Occipital lobe (tissue), 3 donors: ENCODE measurements at places on chromosomes 7 and 10.

DNA sequence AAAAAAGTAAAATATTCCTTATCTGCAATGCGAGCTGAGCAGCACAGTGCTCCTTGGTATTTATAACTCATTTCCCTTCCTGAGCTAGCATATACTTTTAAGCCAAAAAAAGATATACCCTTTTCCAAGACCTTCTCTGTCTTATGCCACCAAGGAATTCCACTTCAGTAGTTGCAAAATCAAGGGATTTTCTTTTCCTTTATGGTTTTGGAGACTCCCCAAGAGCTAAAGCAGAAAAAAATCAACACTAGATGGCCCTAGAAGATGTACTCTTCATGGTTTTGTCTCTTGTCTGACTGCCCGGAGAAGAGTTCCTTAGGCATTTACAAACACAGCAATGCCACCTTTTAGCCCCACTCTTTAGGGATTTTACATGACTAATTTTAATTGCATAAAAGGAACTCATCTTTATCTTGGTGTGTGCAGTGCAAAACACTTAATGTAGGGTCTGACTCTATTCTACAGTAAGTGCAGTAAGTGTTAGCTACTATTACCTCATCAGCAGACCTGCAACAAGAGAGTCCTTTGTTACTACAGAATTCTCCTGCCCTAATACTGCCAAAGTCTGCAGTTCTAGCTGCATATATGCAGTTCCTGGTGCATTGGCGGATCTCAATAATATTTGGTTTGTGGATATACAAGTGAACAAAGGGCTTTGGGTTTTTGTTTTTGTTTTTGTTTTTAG is 443.3 kb downstream of the GFRA1 start:
- DNase-seq, result no peak

GRCh38 chr10:86586516-86586915 is 64.9 kb upstream of the WAPL start:
- DNase-seq, result peak; percentile 33

DNA sequence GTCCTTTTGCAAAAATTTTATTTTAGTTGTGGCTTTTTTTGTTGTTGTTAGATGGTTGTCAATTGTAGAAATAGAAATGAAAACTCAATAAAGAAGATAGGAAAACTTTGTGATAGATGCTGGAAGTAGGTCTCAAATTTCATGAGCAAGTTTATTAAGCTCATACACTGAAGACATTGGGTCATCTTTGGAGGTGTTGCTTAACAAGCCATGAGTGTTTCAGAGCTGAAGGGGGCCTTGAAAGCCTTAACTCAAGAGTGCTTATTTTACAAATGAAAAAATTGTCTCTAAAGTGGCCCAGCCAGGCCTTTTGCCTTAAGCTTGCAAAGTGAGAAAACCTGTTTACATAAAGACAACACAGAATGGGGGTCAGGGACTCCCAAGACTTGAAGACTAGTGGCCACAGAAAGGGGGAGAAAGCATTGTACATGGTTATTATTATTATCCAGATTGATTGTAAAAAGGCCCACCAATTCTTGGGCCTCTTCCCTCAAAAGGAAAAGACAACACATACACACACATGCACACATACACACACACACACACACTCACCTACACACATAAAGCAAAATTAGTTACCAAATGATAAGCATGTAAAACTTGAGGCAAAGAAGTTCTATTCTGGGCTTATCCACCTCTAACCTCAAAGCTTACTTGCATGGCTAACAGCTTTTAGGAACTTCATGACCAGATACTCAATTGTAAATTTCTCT is 49.7 kb upstream of the GLCCI1 start:
- no peak for DNase-seq

DNA sequence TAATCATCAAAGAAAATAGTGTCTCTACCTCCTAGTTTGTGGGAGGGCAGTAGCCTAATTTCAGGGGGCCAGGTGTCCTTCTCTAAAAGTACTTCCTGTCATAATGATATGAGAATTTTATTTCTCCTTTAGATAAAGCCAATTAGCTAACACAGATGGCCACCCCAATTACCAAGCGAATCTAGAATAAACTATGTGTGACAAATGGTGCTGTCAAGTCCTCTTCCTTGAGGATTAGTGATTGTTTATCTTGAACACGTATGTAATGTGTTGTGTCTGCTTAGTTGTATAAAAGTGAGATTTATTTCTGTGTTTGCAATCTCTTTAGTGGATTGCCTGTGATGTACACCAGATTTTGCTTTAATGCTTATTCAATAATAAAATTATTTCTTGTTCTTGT is 1120.0 kb downstream of the SORCS1 start:
- DNase-seq, result no peak

- no peak for DNase-seq
Measured at GRCh38 chr7:28350662-28351061, 61.7 kb upstream of the CREB5 start.

- DNase-seq, result no peak
Measured at GRCh38 chr10:46233181-46233580, 53.6 kb upstream of the ANTXRL start.

DNA sequence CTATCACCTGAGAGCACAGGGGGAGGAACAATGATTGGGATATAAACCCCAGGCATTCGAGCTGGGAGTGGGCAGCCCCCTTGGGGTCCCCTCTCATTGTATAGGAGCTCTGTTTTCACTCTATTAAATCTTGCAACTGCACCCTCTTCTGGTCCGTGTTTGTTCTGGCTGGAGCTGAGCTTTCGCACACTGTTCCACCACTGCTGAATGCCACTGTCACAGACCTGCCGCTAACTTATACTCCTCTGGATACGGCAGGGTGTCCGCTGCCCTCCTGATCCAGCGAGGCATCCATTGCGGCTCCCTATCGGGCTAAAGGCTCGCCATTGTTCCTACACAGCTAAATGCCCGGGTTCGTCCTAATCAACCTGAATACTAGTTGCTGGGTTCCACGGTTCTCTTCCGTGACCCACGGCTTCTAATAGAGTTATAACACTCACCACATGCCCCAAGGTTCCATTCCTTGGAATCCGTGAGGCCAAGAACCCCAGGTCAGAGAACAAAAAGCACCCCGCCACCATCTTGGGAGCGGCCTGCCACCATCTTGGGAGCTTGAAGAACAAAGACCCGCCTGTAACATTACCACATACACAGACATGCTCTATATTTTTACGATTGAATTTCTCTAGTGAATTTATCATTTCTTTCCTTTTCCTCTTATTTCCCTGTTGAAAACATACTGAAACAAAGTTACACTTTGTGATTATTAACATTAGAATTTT is 9.0 kb downstream of the ZWINT start:
- no peak for DNase-seq

DNA sequence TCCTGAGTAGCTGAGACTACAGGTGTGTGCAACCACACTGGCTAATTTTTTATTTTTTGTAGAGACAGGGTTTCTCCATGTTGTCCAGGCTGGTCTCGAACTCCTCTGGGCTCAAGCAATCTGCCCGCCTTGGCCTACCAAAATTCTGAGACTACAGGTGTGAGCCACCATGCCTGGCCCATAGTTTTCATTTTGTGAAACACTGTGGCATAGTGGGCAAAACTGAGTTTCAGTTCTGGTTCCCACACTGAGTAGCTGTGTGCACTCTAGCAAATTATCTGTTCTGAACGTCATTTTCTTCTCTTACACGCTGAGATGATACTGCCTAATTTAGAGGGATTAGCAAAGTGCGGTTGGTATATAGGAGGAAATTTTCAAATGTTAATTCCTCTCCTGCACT is 13.5 kb downstream of the ATP5MK start:
- no peak for DNase-seq

DNA sequence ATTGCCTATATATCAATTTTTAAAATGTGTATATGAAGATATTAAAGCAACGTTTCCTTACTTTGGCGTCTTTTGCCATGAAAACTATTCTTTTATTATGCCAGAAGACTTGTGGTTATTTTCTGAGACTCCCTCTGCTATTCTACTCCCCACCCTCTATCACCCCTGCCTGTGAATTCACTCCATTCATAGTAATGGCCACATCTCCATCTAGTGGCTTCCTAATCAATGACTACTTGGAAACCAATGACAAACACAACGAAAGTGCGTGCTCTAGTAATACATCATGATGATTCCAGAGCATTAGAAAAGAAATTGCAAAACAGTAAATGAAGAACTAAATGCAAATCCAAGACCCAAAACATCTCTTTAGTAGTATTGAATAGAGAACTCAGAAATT is 186.7 kb upstream of the HGF start:
- DNase-seq, result no peak

GRCh38 chr7:7681191-7681935 is 37.0 kb downstream of the RPA3 start:
- no peak for DNase-seq

DNA sequence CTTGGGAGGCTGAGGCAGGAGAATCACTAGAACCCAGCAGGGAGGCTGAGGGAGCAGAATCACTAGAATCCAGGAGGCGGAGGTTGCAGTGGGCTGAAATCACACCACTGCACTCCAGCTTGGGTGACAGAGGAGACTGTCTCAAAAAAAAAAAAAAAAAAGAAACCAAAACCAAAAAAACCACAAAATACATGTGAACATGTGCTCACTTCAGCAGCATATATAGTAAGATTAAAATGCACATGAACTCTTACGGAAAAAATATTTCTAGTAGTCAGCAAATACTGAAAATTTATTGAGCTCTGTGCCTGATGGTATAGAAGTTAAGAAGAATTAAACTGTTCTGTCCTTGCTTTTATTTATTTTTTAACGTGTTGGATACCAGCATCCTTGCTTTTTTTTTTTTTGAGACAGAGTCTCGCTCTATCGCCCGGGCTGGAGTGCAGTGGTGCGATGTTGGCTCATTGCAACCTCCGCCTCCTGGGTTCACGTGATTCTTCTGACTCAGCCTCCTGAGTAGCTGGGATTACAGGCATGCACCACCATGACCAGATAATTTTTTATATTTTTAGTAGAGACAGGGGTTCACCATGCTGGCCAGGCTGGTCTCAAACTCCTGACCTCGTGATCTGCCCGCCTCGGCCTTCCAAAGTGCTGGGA is 9.6 kb upstream of the ZNF487 start:
- DNase-seq, result no peak

GRCh38 chr7:29806208-29806994 is at the start of gene WIPF3:
TSS of gene WIPF3 (plus strand) at chr7:29806508. CDS start at chr7:29834725, 28,217 bp downstream.
- peak; percentile 14 for DNase-seq

DNA sequence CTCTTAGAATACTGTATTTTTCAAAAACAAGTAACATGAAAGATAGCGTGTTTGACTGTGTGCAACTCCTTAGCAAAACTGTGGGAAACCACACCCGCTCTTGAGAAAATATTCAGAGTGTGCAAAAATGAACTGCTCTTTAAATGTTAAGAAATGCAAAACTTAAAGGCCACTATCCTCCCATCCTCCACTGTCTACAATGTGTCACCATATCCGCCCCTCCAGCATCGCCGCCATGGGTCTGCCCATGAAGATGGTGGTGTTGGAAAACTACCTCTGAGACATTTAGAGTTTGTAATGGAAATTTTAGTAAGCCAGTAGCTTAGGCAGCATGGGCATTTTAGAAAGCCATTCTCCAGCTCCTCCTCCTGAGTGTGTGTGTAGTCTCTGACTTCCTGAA is 20.1 kb upstream of the NMT2 start:
- DNase-seq, result no peak

DNA sequence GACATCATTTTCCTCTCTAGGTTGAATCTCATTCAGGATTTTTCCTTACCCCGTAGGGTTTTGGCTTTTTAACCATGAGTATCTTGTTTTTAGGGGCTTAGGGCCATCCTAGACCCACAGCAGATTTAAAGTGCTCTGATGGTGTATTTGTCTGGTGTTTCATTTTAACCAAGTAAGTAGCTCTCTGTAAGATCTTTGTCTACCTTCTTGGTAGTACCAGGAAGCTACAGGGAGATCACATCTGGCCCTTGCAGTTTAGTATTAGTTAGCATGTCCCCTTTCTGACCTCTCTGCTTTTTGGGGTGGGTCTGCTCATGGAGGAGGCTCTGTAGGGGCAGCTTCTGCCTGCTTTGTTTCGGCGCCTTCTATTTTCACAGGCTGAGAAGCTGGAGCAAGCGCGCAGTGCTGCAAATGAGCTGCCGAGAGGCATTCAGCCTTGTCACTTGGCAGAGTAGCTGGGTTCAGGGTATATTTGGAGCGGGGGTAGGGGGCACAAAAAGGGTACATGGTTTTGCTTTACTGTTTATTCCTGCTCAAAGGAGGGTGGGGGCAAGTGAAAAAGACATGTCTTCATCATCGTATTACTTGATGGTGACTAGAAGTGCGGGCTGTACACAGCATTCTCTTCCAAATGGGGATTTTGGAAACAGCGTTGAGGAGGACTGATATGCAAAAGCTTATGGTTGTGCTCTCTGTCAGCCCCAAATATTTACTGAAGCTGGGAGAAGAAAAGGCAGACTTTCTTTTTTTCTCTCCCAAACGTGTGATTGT is 146.3 kb downstream of the CELF2 start:
- DNase-seq, result peak; percentile 42

GRCh38 chr7:51366930-51367613 is 50.5 kb upstream of the COBL start:
- peak; percentile 36 for DNase-seq

GRCh38 chr7:121515630-121516401 is 119.7 kb upstream of the FAM3C start:
- no peak for DNase-seq

GRCh38 chr7:138077809-138078208 is 1.6 kb downstream of the AKR1D1 start:
- no peak for DNase-seq

GRCh38 chr10:129971381-129972144 is 7.5 kb upstream of the EBF3 start:
- DNase-seq, result no peak

- DNase-seq, result no peak
Measured at GRCh38 chr7:29255906-29256692, 61.5 kb downstream of the CHN2 start.

GRCh38 chr7:48876087-48876486 is 48.3 kb upstream of the CDC14C start:
- DNase-seq, result no peak

DNA sequence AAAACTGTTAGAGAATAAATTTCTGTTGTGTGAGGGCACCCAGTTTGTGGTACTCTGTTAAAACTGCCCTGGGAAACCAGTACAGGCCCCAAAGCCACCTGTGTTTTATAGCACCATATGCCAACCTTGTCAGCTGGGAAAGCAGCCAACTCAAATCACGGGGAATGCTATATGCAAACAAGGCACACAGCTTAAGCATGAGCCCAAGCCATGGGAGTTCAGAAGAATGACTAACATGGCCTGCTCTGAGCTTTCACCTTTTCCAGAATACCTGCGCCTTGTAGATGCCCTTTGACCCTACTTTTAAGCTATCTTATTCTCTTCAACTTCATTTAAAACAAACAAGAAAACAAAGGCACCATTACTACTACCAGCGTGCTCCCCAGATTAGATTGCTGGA is 5.5 kb upstream of the SLC25A13 start:
- no peak for DNase-seq

DNA sequence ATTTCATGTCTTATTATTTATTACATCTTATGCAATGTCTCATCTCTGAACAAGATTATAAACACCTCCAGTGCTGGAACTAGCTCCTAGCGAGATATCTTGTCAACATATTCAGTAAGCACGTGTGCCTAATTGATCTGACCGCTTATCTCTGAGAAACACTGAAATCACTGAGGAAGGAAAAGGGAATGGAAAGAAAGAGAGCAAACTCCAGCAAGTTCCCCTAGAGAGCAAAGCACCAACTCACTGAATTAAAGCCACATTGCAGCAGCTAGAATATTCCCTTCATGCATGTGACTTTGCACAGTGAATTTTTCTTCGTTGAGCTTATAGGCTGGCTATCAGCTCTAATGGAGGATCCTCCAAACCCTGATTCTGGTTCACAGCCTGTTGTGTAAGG is 177.1 kb upstream of the FRMD4A start:
- no peak for DNase-seq
